Stimulated activated CD4-positive, alpha-beta T cell treated with anti-CD3 and anti-CD28 coated beads, Interleukin-4, amount 100 ng/mL, for 24 hours (primary cell): ENCODE measurements at places on chromosomes 16 and 17.

GRCh38 chr17:50217591-50217990, 16.2 kb upstream of the COL1A1 start:
- no peak for DNase-seq

GRCh38 chr16:17098685-17099084, 372.1 kb downstream of the XYLT1 start:
- DNase-seq = no peak

- DNase-seq = no peak
These were observed 40.8 kb downstream of the SPOP start for GRCh38 chr17:49637050-49637449.

- DNase-seq = no peak
These were observed 37.7 kb downstream of the GINS2 start for GRCh38 chr16:85650844-85651628.

- DNase-seq = no peak
These were observed 204.2 kb downstream of the PRKCA start for GRCh38 chr17:66506641-66507040.

- DNase-seq = no peak
These were observed 434.5 kb downstream of the SHISA9 start for GRCh38 chr16:13335879-13336278.

- DNase-seq = no peak
These were observed 269.6 kb downstream of the SNX29 start for GRCh38 chr16:12245921-12246720.

DNA sequence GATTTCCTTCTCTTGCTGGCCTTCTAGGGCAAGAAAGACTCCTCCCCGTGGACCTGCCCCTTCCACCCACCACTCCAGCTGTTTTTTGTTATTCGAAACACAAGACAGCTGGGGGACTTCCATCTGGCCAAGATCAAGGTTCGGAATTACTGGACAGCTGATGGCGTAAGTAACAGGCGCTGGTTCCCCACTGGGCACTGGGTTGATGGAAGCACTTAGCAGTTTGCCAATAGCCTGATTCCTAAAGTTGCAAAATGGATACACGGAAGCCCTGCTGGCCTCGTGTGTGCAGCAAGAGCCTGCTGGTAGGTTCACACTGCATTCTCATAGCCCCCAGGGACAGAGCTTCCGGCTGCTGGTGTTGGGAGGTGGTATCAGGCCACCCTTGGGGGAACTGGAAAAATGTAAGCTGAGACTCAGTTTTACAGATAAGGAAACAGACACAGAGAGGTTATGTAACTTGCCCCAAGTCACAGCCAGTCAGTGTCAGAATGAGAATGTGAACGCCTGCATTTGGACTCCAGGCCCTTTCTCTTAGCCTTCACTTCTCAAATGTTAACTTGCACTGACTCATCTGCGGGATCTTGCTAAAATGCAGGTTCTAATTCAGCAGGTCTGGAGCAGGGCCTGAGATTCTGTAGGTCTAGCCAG, 171.7 kb downstream of the KATNIP start:
- DNase-seq = no peak

- no peak for DNase-seq
These were observed 2.9 kb downstream of the RNF167 start for GRCh38 chr17:4942760-4943508.

DNA sequence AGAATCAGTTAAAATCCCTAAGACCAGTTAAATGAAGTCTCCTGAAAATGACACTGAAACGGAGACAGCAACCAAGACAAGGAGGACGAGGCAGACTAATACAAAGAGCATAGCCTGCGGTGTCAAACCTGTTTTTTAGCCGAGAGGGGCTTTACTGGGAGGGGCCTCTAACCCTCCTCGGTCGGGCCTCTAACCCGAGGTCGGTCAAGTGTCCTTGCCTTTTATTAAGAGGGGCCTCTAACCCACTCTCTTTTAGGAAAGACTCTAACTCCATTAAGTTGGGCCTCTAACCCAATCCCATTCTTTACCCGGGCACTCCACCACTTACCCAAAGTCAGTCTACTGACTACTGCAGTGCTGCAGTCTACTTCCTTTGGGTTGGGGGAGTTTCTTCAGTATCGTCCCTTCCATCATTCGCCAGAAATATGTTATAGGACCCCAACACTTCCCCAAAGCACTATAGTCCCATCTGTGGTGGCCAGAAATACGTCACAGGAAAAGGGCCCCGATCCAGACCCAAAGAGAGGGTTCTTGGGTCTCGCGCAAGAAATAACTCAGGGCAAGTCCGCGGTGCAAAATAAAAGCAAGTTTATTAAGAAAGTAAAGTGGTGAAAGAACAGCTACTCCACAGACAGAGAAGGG, 39.2 kb upstream of the ARL4D start:
- DNase-seq = no peak

DNA sequence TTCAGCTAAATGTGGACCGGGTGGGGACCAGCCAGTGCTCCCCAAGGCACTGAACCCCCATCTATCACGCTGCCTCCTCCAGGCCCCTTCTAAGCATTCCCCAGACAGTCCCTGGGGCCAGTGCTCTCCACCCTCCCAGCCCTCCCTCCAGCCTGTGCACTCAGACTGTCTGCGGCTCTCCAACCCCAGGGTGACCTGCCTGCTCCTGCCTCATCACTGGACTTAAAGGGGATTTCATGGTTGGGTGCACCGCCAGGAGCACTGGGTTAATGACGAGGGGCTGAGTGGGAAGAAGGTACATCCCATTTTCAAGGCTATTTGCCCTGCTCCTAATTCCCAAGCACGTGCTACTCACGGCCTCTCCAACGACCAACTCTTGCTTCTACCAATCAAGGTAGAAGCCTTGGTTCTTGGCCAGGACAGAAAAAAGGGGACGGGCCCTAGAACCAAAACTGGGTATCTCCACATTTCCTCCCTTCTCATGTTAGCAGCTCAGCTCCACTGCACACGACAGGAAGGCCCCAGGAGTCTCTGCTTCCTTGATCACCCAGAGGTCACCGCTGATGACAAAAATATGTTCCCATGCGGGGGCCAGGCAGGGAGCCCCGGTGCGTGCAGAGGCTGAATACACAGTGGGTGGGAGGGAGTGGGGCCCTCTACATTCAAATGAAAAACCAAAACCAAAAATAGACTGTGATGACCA, 3.5 kb upstream of the ABR start:
- no peak for DNase-seq

- DNase-seq = no peak
These were observed 20.5 kb downstream of the TMEM114 start for GRCh38 chr16:8569650-8570346.

- DNase-seq = no peak
These were observed 9.6 kb downstream of the G6PC3 start for GRCh38 chr17:44079877-44080821.

DNA sequence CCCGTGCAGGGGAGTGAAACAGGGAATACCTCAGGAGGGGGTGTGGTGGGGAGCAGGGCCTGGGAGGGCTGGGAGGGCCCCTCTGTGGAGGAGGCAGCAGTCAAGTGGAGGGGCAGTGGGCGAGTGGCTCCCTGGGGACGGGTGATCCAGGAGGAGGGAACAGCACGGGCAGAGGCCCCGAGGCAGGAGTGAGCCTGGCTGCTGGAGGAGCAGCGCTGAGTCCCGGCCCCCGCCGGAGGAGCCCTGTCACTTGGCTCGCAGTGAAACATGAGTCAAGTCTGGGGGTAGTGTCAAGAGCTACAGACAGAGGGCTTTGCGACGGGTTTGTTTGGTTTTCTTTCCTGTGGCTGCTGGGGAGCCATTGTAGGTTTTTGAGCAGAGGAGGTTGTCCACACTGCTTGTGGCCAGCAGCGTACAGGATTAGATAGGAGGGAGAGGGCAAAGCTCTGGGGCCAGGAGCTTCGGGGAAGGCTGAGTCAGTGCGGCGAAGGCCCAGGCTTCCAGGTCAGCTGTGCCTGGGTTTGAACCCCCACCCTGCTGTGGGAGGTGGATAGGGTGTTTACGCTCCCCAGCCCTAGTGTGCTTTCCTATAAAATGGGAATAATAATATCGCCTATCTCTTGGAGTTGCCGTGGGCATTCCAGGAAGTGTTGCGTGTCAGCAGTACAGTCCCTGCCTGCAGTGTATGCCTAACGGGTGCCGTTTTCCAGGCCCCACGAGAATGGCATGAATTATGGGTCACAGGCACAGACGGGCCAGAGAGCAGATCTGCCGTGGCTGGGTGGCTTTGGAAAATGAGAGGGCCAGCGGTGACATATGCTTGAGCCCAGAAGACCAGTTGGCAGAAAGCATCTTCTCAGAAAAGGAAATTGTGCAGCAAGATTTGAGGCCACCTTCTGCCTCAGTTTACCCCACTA, 115.9 kb upstream of the CIBAR2 start:
- DNase-seq = no peak

DNA sequence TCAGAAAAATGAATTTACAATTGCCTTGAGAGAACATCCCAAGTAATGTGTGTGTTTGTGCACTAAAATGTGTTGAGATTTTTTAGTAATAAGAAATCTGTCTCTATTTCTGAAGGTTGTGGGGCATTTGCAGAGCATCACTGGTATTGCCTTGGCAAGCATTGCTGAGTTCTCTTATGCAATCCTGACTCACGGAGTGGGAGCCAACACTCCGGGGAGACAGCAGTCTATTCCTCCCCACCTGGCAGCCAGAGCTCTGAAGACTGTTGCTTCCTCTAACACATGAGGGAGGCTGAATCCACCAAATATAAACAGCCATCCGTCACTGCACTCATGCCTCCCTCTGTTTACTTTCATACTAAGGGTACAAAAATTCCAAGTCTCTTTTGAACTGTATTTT, 10.6 kb downstream of the CNTD1 start:
- no peak for DNase-seq

DNA sequence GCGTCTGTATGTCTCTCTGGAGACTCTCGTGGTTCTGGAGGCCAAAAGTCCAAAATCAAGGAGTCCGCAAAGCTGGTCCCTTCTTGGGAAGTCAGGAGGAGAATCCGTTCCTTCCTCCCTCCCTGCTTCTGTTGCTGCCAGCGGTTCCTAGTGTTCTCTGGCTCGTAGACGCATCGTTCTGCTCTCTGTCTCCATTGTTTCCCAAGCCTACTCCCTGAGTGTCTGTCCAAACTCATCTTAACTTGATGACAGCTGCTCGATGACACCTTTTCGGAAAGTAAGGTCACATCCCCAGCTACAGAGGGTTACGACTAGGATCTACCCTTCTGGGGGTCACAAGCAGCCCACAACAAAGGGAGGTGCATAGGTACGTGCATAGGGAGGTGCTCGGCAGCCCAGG, 80.7 kb upstream of the FOXF1 start:
- DNase-seq = no peak

DNA sequence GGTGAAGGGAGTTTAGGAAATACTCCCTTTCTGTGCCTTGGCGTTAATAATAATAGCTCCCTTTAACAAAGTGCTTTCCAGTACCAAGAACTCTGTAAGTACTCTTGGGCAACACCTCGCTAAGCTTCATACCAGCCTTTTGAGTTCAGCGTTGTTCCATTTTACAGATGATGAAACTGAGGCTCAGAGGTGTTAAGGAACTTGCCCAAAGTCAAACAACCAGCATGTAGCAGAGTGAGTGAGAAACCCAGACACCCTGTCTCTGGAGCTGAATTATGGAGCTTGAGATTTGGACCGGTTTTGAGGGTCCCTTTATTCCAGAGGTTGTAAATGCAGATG, 607 bp downstream of the KATNIP start:
- no peak for DNase-seq

GRCh38 chr17:2176499-2177169, 121.7 kb downstream of the HIC1 start:
- DNase-seq = no peak

DNA sequence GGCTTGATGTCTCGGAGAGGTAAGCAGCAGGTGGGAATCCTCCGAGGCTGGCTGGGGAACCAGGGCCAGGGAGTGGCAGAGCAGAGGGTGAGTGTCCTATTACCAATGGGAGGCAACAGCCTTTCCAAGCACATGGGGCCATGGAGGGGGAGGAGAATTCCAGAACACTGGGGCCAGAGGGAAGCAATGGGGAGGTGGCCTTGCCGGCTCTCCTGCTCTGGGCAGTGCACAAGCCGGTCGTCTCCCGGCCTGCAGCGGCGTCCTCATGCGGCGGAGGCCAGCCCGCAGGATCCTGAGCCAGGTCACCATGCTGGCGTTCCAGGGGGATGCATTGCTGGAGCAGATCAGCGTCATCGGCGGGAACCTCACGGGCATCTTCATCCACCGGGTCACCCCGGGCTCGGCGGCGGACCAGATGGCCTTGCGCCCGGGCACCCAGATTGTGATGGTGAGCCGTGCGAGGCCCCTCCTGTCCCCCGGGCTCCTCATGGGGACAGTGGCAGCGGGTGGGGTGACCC, 21.9 kb downstream of the SGSH start:
- DNase-seq = no peak

- DNase-seq = no peak
These were observed 252.4 kb upstream of the CACNG5 start for GRCh38 chr17:66582373-66583111.

GRCh38 chr16:68910051-68910450, 66.7 kb downstream of the TANGO6 start:
- DNase-seq = no peak

GRCh38 chr16:67538666-67539101, 10.1 kb downstream of the RIPOR1 start:
- DNase-seq = no peak

DNA sequence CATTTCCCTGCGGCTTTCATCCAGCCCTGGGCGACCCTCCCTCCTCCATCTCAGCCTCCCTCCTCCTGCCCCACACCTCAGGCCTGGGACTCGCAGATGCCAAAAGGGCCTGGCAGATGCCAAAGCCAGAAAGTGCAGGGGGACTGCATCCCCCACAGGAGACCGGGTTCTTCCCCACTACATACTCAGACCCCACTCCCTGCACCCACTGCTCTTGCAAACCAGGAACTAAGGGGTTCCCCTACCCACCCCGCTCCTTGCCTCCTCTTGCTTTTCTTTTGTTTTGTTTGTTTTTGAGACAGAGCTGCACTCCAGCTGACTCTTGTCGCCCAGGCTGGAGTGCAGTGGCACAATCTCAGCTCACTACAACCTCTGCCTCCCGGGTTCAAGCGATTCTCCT, 3.2 kb downstream of the HS3ST6 start:
- DNase-seq = no peak

- no peak for DNase-seq
These were observed 15.7 kb upstream of the ABCC3 start for GRCh38 chr17:50618941-50619340.

DNA sequence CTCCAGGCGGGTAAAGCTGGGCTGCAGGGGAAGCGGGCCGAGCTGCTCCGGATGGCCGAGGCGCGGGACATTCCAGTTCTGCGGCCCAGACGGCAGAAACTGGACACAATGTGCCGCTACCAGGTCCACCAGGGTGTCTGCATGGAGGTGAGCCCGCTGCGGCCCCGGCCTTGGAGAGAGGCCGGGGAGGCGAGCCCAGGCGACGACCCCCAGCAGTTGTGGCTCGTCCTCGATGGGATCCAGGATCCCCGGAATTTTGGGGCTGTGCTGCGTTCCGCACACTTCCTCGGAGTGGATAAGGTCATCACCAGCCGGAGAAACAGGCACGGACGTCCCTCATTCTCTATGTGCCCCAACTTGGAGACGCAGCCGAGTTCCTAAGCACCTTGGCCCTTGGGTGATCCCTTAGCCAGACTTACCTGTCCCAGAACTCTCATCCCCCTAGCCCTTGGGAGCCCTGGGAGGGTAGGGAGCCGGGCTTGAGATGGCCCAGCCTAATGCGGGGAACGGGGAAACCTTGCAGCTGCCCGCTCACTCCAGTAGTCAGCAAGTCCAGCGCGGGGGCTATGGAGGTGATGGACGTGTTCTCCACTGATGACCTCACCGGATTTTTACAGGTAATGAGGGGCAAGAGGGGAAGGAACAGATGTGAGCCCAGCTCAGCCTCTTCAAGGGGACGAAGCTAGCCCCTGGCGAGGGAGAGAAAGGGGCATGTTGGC, 806 bp downstream of the MRM1 start:
- peak; percentile 15 for DNase-seq

- DNase-seq = no peak
These were observed 17.5 kb downstream of the MTHFSD start for GRCh38 chr16:86537486-86537885.

- peak; percentile 93 for DNase-seq
These were observed at the start of gene PIGL for GRCh38 chr17:16217002-16217635. PIGL (plus strand) TSS chr17:16217210; CDS start chr17:16217227, 17 bp downstream.
